ENCODE measurements at places on chromosomes 4 and X. TPM values are rescaled to one million over a fixed set of nuclear protein-coding genes. Genes with fewer than 3 reads are reported as not detected.

MTCP1 gene
- total RNA-seq, result 20.3 TPM

ANAPC10 gene
- 19.4 TPM for total RNA-seq

AADAT gene
- total RNA-seq, result not detected

ITIH6 gene
- not detected for total RNA-seq

XAGE1B gene
- not detected for total RNA-seq

DNA sequence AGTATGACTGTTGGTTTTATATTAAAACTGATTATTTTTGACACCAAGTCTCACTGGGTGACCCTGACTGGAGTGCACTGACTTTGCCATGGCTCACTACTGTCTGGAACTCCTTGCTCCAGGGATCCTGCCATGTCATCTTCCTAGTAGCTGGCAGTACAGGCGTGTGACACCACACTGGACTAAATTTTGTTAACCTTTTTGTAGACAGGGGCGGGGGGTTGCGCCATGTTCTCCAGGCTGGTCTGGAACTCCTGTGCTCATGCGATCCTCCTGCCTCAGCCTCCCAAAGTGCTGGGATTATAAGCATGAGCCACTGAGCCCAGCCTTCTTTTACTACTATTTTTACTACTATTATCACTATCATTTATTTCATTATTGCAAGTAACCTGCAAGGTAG is 8.9 kb downstream of the XAGE1A start:
- no peak for DNase-seq

All from B cell (primary cell).